ENCODE measurements at places on chromosomes 3 and 15.

DNA sequence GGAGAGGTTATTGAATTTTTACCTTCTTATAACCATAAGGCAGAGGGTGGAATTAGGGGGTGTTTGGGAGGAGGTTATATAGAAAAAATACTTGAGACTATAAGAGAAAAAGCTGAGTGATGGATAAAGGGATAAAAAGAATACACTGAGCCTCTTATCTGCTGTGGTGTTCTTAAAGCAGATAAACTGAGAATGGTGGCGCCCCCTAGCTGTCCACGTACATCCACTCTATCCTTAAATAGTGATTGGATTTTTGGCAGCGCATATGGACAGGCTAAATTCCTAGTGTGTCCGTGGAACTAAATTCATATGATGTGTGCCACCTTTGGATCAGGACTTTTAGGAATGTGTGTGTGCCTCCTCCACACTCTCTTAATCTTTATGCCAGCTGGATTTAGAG is 121.1 kb downstream of the OXSM start:
- no peak for DNase-seq

- DNase-seq = no peak
Observed at GRCh38 chr15:85362436-85363081, 17.8 kb upstream of the AKAP13 start.

- DNase-seq = no peak
Observed at GRCh38 chr3:15797642-15798303, at the start of gene ANKRD28. ANKRD28 (minus strand) TSS chr3:15797979; CDS start chr3:15796521, 1,458 bp downstream.

DNA sequence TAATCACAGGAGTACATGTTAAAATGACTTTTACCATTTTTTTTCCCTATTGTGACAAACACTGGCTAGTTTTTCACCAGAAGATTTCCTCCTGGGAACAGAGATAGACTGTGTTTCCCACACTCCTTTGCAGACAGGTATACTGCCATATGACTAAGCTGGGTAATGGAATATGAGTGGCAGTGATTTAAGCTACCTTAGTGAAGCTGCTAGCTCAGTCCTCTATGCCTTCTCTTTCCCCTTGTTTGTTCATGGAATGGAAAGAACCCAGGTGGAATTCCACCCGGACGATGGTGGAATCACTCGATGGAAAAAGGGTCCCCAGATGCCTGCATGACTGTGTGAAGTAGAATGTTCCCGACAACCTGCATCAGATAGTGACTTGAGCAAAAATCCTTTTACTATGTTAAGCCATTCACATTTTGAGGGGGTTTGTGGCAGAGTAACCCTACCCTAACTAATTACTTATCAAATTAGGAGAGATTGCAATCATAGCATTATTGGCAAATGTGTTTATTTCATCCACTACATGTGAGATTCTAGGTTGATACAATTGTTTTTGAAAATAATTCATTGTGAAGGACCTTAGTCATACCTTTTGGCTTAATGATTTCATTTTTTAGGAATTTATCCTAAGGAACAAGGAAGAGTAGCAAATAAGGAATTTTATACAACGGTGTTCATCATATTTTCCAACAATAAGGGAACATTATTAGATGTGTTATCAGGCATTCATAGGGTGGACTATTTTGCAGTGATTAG is 16.5 kb downstream of the THSD4 start:
- no peak for DNase-seq

- no peak for DNase-seq
Observed at GRCh38 chr3:154835639-154836038, 244.5 kb upstream of the MME start.

GRCh38 chr3:158774965-158775364 is 26.9 kb upstream of the MFSD1 start:
- DNase-seq = no peak

DNA sequence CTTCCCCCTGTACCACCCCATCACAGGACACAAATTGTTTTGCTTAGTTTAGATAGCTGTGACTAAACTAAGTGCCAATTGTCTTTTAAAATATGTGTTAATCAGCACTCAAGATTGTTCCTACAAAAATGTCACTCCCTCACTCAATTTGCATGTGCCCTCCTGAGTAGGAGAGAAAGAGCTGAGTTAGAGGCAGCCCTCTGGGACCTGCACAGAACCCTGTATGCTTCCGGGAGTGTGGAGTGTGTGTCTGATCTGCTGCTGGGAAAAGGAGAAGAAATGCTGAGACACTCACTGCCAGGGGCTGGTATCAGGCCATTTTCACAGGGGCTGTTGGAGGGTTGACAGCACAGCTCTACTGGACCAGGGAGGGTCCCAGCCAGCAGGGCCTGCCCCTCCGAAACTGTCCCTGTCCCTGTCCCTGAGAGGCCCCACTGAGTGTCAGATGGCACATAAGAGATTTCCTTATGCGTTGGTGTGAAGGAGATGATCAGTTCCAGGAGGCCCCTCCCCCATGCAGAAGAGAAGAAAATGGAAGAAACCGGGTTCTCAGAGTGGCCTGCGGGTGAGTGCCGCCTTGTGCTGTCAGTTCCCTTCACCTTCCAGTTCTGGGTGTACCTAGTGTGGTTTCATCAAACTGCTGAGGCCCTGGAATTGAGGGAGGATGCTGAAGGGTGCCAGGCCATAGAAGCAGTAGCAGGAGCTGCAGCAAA is 3.9 kb upstream of the B3GNT5 start:
- DNase-seq = no peak

DNA sequence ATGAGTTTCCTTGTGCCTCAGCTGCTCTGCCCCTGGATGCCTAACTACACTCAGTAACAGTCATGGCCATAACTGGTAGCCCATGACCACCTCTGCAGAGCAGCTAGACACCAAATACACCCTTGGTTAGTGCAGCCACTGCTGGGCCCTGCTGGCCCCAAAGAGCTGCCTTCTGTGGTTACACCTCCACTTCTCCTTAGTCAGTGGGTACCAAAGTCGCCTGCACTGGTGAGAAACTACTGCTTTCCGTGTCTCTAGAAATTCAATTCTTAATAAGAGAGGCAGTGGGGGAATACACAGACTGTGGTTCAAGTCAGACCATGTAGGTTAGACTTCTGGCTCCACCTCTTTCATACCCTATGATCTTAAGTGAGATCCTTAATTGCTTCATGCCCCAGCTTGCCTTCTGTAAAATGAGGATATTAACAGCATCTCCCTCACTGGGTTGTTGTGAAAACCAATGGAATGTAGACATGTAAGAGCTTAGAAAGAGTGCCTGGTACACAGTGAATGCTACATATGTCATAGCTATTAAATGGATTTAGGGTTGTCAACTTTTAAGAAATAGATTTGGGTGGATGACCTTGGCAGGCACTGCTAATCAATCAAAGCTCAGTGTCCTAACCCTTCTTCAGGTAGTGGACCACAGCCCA is 18.2 kb downstream of the HEG1 start:
- DNase-seq = no peak

DNA sequence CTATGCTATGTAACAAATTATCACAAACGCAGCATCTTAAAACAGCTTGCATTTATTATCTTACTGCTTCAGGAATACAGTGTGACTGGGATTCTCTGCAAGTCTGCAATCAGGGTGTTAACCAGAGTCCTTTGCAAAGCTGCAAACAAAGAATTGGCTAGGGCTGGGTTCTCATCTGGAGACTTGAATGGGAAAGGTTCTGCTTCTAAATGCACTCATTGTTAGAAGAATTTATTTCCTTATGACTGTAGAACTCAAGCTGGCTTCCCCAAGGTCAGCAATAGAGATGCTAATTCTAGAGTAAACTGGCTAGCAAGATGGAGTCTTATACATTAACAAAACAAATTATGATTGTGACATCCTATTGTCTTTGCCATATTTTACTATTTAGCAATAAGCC is 673.7 kb downstream of the DIPK2A start:
- no peak for DNase-seq

DNA sequence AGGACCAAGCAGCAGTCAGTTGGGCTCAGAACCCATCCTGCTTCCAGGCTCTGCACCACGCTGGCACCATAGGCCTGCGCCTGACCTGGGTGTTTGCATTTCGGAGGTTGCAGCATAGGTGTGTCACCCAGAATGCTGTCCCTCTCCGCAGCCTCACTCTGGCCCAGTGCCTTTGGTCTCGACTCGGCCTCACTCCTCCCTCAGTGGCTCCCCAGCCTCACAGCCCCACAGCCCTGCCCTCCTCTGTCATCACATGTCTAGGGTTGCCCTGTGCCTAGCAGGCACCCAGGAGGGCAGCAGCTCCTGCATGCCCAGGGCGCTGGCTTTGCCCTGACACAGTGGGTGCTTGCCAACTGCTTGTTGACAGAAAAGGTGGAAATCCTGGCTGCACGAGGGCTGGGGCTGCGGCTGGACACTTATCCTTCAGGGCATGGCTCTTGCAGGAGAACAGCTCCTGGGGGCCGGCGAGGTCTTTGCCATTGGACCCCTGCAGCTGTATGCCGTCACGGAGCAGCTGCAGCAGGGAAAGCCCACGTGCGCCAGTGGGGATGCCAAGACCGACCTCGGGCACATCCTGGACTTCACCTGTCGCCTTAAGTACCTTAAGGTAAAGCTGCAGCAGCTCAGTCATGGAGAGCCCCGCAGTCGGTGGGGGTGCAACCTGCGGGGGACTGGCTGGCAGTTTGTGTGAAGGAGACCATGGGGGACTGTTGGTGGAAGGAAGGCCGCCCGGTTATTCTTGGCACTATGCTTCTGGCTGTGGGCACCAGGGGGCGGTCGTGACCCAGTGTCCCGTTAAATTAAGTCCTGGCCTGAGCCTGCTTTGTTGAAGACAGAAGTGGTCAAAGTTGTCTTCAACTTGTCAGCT is 16.2 kb downstream of the NISCH start:
- DNase-seq = no peak

DNA sequence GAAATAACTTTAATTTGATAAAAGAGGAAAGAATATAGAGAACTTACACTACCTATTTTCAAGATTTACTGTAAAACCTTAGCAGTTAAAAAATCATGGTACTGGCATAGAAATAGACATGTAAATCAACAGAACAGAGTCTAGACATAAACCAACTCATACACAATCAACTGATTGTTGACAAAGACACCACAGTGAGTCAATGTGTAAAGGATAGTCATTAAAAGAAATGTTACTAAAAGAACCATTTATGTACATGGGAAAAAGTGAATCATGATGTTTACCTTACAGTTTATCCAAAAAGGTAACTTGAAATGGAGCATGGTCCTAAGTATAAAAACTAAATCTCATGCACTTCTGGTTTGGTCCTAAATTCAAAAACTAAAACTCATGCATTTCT is 847.4 kb downstream of the IGSF11 start:
- DNase-seq = no peak

- DNase-seq = no peak
Observed at GRCh38 chr15:75061272-75061671, 37.9 kb downstream of the PPCDC start.

GRCh38 chr3:103367481-103367880 is 932.7 kb downstream of the ZPLD1 start:
- DNase-seq = no peak

- DNase-seq = no peak
Observed at GRCh38 chr3:88882121-88882520, 225.3 kb upstream of the EPHA3 start.

DNA sequence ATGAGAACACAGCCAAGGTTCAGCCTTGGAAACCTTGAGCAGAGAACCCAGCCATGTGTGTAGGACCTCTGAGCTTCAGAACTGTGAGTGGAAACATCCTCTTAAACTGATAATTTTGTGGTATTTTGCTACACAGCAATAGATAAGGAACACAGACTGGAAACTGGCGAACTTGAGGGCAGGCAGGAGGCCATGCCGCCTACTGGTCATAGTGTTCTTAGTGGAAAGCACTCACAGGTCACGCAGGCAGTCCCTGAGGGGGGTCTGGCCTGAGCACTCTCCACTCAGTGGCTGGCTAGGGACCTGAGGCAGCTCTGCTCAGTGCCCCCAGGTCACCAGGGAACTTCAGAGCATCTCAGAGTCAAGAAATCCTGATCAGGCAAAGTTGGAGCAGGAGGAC is 9.7 kb upstream of the XIRP1 start:
- DNase-seq = no peak

GRCh38 chr3:146555311-146555710 is 10.9 kb upstream of the PLSCR1 start:
- DNase-seq = no peak

- DNase-seq = no peak
Observed at GRCh38 chr15:45719490-45719889, 84.7 kb downstream of the SQOR start.

GRCh38 chr3:184443364-184443763 is 63.5 kb downstream of the CHRD start:
- DNase-seq = no peak

- no peak for DNase-seq
Observed at GRCh38 chr3:127196466-127197299, 3.8 kb downstream of the PRR23E start.

- no peak for DNase-seq
Observed at GRCh38 chr15:61339516-61339915, 110.4 kb upstream of the RORA start.

DNA sequence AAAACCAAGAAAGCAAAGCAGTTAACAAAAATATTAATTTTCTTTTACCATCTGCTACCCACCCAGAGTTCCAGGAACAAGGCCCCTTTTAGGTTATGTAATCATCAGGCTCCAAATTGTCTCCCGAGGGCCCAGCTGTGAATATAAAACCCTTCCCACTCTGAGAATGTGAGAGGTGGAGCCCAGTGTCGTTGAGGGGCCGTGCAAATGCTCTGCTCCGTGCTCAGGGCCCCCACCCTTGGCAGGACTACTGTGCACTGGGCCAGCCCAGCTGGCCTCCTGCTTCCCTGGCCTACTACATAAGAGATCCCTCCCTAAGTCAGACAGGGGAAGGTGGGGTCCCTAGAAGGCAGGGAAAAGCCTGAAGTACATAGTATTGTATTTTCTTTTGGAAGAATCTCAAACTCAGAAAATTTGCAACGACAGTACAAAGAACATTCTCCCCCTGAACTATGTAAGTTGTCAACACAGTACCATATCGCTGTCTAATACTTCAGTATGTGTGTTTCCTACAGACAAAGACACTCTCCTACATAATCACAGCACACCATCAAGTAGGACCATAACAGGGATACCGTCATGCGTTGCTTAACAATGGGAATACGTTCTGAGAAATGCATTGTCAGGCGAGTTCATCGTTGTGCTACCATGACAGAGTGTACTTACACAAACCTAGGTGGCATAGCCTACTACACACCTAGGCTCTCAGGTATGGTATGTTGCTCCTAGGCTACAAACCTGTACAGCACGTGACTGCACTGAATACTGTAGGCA is 4.4 kb upstream of the CLEC3B start:
- DNase-seq = no peak

GRCh38 chr3:68958932-68959331 is 26.6 kb upstream of the TAFA4 start:
- DNase-seq = no peak

- DNase-seq = no peak
Observed at GRCh38 chr3:52524258-52524751, 9.4 kb downstream of the NT5DC2 start.

DNA sequence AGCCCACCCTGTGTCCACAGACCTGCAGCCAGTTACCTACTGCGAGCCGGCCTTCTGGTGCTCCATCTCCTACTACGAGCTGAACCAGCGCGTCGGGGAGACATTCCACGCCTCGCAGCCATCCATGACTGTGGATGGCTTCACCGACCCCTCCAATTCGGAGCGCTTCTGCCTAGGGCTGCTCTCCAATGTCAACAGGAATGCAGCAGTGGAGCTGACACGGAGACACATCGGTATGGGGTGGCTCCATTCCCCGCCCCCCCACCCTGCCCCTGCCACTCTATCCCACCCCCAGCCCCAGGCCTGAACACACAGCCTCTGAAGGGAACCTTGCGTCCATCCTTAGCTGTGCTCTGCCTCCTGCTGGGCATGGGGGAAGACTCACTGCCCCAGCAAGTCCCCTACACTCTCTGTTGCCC is 73.2 kb downstream of the AAGAB start:
- no peak for DNase-seq

All from DMS79 treated with DMSO at 0.1 percent for 48 hours (cell line).